ENCODE measurements at places on chromosomes 12 and 14. TPM values are rescaled to one million over a fixed set of nuclear protein-coding genes. Genes with fewer than 3 reads are reported as not detected.

TROAP gene
- 5.2 TPM for total RNA-seq

NKX2-8 gene
- total RNA-seq: 0.26 TPM

P2RX7 gene
- total RNA-seq: 0.77 TPM

DLST gene
- 58.5 TPM for total RNA-seq

SNAPC1 gene
- total RNA-seq: 7.4 TPM

ACOT4 gene
- 0.26 TPM for total RNA-seq

MYO1A gene
- total RNA-seq: under 0.01 TPM

RNF212B gene
- not detected for total RNA-seq

BBOF1 gene
- 1.3 TPM for total RNA-seq

POTEG gene
- not detected for total RNA-seq

EPYC gene
- total RNA-seq: not detected

Data from bronchial epithelial cell (primary cell).